ENCODE measurements at places on chromosomes 7 and 10.

DNA sequence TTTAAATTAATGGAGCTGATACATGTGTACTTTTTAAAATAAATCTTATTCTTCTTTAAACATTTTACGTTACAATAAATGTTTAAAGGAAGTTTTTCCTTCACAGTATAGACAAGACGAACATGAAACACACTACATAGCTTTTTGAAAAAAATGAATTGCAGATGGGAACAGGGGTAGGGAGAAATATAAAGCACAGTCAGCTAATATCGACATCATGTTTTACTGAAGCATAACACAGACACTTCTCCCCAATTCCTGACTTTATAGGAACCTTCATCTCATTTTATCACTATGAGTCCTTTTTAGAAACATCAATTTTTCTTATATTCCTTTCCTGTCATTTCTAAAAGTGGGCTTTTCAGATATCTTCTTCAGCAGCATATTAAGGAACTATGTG lies 153.5 kb downstream of the MACC1 start:
- no peak for DNase-seq

DNA sequence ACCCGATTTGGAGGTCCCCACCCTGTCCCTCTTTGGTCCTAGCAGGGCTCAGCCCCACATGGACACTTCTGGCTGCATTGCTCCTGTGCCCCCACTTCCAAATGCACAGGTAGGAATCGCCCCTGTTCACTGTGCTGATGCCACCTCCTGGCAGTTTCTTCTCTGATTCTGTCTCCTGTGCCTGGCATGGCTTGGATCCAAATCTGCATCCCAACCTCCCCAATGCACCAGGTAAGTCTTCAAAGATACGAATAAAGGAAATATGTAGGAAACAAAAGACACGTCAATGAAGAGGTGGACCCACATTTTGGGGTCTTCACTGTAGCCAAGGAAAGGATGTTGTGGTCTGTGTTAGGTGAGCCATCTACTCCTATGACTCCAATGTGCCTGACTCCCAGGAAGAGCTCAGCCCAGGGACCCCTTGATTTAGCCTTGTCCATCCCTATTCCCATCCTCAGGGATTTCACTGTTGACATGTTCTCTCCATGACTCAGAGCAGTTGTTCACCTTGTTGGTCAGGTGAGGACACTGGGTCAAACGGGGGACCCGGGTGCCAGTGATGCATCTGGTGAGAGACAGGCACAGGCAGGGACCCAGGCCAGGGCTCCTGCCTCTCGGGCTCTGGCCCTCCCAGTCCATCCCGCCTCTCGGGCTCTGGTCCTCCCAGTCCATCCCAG lies 341.8 kb downstream of the CXCL12 start:
- DNase-seq = no peak

DNA sequence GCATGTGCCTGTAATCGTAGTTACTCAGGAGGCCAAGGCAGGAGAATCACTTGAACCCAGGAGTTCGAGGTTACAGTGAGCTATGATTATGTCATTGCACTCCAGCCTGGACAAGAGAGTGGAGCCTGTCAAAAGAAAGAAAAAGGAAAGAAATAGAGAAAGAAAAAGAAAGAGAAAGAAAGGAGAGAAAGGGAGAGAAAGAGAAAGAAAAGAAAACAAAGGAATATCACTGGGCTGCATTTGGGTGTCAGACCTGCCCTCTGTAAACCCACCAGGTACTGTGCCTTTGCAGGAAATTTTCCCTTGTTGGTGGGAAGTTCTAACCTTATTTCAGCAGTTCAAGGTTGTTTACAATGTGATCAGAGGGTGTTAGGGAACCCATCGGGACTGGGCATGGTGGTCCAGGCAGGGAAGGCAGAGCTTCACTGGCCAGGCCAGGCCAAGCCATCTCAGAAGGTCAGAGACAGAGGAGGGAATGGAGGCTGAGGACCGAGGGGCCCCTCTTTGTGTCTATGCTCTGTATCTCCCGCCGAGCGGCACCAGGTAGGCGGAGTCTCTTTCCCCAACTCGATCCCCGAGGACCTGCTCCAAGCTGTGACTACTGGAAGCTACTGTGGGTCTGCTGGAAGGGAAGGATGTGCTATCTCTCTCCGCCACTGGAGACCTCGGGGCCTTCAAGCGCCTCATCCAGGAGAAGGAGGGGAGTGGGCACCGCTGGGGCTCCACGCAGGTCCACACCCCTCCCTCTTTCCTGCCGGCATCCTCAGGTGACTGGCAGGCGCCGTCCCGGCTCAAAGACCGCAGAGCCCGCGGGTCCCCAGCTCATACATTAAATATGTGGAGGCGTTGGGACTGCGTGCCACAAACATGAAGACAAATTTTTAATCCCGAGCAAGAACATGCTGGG lies 15.2 kb upstream of the KAZALD1 start:
- peak; percentile 75 for DNase-seq

DNA sequence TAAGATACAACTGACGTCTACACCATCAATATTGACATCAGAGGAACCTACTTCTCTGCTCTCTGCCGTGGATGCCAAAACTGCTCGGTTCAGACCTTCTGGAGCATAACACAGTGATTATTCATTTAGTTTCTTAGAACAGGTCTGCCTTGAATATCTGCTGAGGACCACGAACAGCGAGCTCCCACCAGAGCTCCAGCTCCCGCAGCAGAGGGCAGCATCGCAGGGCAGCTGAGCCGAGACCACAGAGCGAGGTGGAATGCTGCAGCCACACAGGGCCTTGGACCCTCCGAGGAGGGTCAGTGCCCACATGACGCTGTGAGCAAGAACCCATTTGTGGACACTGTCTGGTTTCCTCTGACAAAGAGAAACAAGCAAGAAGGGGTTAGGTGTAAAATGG lies 6.8 kb downstream of the VIPR2 start:
- no peak for DNase-seq

Measured in GM23338 (cell line).